ENCODE measurements at places on chromosomes 1 and 21. TPM values are rescaled to one million over a fixed set of nuclear protein-coding genes. Genes with fewer than 3 reads are reported as not detected.

The COL24A1 gene
- 1.6 TPM for total RNA-seq

The MRPL9 gene
- 55.4 TPM for total RNA-seq

The PLCH2 gene
- 11.0 TPM for total RNA-seq

The COL11A1 gene
- total RNA-seq: 48.2 TPM

The TBX15 gene
- 0.31 TPM for total RNA-seq

The SUMO3 gene
- 47.3 TPM for total RNA-seq

The SPATA21 gene
- total RNA-seq: 0.31 TPM

The VWA5B1 gene
- 0.63 TPM for total RNA-seq

The GALE gene
- total RNA-seq: 28.2 TPM

The LPAR3 gene
- total RNA-seq: not detected

The IL24 gene
- total RNA-seq: not detected

The GPR25 gene
- total RNA-seq: not detected

The CD84 gene
- total RNA-seq: 1.6 TPM

The C4BPA gene
- total RNA-seq: not detected

The GPR3 gene
- total RNA-seq: 0.31 TPM

The OR2L5 gene
- total RNA-seq: 3.1 TPM

The NGF gene
- total RNA-seq: not detected

The SPSB1 gene
- total RNA-seq: 3.1 TPM

The WNT9A gene
- 2.8 TPM for total RNA-seq
